ENCODE measurements at places on chromosomes 16 and 17.
A peak's percentile ranks its signal among the peaks of the same experiment; 100 is the strongest.

- DNase-seq = peak; percentile 88
Measured at GRCh38 chr16:85569615-85570212, 43.4 kb upstream of the GSE1 start.

DNA sequence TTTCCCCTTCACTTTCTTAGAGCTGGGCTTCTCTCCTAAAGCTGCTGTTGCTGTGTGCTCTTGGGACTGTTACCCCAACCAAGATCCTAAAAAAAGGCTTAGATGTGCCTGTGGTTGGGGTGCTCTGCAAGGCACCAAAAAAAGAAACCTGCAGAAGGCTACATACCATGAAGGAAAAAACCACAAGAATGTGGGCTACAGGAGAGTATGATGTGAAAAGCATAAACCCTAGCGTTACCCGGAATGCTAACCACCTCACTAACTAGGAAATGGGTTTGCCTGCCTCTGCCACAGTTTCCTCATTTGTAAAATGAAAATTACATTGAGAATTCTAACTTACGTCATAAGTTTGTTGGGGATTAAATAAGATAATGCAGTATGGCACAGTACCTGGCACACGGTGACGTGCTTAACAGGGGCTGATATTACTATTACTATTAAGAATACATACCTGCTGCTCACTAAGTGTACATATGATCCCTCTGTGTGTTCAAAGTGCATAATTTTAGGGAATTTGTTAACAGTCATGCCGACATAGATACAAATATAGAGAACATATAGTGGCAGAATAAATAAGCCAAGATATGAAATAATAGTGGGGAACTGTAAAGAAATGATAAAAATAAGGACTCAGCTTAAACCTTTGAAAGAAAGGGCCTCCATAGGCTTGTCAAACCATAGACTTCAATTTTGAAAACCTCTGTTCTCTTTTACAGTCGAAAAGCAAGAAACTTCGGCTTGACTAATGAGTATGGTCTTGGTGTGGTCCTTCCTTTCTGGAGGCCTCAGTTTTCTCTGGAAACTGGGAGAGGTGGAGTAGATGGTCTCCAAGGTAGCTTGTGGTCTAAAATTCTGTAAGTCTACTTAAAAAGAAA is 177.8 kb upstream of the TBX2 start:
- DNase-seq = no peak

DNA sequence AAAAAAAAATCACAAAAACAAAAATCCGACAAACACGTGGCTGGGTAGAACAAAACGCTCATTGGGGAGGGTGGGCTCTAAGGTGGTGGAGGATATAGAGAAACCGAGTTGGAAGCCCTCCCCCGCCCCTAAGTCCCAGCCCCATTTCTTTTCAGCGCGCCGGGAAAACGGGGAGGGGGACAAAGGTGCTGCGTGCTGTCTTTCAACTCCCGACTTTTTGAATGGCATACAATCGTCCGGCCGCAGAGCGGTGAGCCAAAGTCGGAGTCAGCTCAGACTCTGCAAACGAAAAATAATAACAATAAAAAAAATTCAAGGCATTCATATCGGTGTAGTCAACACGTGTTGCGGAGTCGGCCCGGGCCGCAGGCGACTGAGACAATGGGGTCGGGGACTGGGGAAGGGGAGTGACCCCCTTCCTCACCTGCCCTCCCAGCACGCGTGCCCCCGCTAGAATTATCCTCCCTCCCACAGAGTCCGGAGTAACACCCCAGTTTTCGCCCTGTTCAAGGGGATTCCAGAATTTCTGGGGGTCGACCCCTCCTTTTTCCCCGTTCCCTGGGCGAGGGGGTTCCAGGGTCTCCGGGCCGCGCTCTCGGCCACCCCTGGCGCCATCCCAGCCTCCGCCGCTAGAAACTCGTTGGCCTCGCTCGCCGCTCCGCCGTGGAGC is 1.7 kb upstream of the IGF2BP1 start:
- no peak for DNase-seq

DNA sequence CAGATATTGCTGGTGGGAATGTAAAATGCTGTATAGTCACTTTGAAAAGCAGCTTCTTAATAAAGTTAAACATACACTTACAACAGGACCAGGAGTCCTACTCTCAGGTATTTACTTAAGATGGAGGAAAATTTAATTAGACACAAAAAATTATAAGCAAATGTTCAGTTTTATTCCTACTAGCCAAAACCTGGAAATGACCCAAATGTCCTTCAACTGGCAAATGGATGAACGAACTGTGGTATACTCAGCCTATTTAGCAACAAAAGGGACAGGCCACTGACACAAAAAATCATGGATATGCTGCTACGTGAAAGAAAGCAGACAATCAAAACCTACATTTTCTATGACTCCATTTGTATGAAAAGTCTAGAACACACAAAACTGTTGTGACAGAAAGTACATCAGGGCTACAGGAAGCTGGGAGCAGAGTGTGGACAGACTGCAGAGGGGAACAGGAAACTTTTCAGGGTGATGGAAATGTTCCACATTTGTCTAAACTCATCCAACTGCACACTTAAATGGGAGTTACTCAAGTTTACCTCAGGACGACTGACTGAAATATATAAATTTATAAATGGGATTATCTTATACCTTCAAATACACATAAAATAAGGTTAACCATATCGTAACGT is 49.3 kb upstream of the MNT start:
- no peak for DNase-seq

- peak; percentile 7 for DNase-seq
Measured at GRCh38 chr17:57782062-57782490, 37.0 kb upstream of the CCDC182 start.

GRCh38 chr17:81656835-81657234 is 493 bp upstream of the PDE6G start:
- peak; percentile 28 for DNase-seq

DNA sequence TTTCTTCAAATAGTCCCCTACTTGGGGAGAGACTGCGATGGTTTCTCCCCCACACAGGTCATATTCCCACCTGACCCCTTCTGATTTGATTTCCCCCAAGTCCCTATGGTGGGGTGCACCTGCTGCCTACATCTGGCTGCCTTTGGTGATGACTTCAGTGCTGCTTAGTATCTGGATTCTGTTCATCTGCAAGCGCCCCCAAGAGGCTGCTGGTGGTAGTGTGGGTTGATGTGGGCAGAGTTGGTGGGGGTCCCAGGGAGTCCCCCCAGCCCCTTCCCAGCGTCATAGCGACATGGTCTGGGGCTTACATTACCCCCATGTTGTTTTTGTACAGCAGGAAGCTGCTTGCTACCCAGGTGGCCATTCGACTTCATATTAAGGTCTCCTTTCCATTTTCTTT is 99.2 kb downstream of the NTN1 start:
- DNase-seq = no peak

DNA sequence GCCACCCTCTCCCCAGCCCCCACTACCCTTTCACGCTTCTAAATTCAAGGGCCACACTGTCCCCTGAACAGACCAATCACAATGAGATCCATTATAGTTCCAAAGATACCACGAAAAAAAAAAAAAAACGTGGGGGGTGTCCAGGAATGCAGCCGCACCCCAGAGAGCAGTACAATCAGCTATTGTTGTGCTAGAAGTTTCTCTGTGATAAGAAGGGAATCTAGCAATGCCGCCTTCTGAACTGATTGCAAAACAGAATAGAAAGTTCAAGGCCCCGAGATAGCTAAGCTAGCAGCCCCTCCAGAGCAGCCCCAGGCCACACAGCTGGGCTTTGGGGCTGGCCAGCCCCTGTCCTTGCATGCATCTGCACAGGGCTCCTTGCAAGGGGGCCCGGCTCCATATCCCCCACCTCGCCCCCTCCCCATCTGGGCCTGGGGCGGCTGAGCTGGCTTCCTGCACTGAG is 86.9 kb upstream of the CBX4 start:
- DNase-seq = peak; percentile 13

GRCh38 chr17:51660266-51660665 is 399.9 kb downstream of the UTP18 start:
- DNase-seq = no peak

DNA sequence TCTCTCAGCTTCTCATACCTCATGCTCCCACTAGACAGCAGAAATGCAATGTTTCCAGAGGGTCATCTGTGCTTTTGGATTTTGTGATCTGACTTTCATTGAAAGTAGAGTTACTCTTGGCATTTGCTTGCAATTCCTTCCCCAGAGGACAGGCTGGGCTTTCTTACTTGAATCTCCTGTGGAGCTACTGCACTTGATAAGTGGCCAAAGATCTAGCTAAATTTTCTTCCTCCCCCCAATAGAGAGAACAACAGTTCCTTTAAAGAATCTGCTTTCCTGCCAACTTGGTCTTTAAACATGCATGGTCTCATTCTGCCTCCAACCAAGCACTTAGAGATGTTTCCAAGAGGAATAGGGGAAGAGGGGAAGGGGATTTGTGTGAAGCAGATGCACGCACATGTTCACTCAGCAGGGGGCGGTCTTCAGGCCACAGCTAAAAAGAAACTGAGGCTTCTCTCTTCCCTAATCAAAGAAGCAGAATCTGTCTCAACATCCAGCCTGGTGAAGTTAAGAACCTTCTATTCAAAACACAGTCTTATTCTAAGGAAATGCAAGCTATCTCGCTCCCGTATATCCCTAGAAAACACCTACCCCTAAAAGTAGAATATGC is 229.6 kb downstream of the ZFHX3 start:
- no peak for DNase-seq
